ENCODE measurements at places on chromosomes 11 and 22.
A peak's percentile ranks its signal among the peaks of the same experiment; 100 is the strongest.

DNA sequence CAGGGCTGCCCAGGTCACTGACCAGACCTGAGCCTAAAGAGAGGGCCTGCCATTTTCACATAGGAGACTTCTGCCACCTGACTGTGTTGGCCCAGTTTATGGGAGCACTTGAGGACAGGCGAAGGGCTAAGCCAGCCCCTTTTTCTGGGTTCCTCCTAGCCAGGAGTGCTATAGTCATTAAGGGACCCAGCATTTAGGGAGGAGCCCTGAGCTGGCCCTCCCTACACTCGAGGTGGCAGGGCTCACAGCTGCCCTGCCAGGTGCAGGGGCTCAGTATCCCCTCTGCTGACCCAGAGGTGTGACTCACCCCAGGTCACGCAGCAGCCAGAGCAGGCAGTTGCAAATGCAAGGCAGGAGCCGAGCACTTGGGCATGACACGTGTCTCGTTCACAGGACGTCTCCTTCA, 86.3 kb upstream of the CRYBB3 start:
- DNase-seq, result no peak

GRCh38 chr11:13347901-13348300, 70.3 kb downstream of the BMAL1 start:
- DNase-seq, result no peak

DNA sequence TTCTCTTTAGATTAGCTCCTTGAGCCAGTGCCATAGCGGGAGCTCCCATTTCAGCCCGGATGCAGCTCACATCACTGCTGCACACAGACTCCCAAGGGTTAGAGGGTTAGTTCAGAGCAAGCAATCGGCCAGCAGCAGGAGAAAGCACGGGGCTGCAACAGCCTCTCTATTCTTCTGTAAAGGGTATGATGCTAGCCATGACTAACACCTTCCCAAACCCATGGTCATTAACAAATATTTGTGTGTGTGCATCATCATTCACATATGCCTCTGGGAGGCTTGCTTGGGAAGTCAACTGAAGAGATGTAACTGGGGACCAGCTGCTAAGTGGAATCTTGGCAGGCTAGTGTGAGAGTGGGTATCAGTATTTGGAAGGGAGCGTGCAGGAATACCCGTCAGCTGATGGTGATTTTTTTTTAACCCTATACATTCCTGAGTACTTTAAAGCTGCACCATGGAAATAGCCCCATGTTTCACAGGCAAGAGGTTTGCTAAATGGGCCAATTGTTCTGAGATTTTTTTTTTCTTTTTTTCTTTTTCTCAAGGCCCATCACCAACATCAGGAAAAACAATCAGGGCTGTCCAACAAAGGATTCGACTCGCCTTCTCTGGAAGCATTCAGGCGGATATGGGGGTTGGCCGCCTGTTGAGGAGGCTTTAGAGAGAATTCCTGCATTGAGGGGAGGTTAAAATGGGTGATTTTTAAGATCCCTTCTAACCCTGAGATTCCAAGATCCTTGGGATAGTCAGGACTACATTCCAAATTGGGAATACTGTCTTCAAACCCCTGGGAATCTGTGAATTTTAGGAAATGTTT, 33.2 kb upstream of the CCDC89 start:
- DNase-seq, result no peak

DNA sequence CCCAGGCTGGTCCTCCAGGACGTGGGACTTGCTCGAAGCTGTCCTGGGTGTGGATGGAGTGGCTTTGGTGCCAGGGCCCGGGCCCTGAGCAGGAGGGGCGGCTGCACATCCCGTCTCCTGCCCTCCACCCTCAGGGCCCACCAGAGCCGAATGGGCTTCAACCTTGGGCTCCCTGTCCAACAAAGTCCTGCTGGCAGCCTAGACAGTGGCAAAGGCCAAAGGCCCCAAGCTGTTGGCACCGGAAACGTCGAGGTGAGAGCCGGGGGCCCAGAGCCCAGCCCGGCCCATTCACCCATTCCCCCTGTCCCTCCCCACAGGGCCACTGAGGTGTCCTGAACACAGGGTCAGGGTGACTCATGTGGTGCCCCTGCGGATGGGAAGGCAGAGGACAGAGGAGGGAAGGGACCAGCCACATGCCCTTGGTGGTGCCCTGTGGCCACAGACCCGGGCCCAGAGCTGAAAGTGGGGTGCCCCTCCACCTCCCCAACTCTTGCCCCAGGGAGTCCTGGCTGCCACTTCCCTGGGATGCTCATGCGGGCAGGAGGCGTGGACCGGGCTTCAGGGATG, 9.1 kb downstream of the TSPAN32 start:
- no peak for DNase-seq

GRCh38 chr22:17997456-17997855, 26.9 kb downstream of the MICAL3 start:
- DNase-seq, result no peak

DNA sequence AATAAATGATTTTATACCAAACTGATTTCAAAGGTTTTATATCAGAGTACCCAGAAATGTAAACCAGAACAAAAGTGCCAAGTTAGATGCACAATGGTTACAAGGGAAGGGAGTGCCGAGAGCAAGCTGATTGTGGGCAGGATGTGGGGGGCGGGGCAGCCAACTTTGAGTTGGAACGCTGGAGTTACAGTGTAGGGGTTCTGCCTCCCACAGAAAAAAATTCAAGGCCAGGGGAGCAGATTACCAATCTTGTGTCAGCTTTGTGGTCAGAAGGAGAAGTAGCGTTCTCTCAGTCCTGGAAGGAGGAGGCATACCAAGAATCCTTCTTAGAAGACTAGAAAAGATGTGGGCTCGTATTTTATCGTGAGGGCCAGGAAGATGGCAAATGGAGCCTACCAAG, 15.9 kb upstream of the POU2AF2 start:
- peak; percentile 34 for DNase-seq

- no peak for DNase-seq
Observed at GRCh38 chr22:32030518-32031247, 12.4 kb upstream of the SLC5A1 start.

GRCh38 chr22:41184679-41185078, 20.4 kb upstream of the L3MBTL2 start:
- DNase-seq, result no peak

- no peak for DNase-seq
Observed at GRCh38 chr11:69361048-69361447, 67.1 kb downstream of the MYEOV start.

DNA sequence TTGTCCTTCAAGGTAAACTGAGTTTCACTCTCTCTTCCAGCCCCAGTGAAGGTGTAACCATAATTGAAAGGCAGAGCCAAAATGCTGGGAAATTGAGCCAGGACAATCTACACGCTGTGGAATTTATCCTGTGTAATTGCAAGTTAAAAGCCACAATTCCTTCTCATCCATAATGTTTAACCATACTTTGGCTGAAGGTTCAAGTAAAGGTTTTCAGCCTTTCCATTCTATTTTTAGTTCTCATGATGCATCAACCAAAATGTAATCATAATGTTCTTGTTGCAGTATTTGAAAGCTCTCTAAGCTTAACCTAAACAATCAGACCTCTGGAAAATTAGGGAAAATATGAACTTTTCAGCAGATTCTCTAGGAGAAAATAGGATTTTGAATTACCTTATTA, 14.0 kb upstream of the ARHGAP42 start:
- DNase-seq, result no peak

GRCh38 chr11:101880222-101880621, 34.6 kb upstream of the CEP126 start:
- DNase-seq, result no peak

DNA sequence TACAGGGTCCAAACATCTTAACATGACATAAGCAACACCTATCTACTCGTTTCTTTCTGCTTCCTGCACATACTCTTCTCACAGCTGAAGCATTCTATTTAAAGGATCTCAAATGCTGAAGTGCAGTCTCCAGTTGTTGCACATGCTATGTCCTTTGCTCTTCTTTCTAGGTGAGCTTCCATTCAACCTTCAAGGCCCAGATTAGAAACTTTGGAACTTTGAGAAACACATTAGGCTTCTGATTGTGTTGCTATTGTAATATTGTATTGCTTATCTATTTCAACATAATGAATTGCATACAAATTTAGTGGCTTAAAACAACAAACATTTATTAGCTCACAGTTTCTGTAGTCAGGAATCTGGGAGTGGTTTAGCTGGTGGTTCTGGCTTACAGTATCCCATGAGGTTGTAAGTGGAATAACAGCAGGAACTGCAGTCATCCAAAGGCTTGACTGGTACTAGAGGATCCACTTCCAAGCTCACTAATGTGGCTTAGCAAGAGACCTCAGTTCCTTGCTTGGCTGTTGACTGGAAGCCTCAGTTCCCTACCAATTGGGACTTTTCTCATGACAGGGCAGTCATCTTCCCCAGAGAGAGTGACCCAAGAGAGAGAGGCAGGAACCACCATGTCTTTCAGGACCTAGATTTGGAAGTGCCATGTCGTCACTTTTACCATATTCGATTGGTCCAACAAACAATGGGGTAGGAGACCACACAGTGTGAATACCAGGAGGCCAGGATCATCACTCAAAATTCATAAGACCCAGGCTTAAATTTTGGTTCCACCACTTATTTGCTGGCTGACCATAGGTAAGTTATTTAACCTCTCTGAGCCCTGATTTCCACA, 27.2 kb upstream of the RASSF10 start:
- DNase-seq, result no peak

- no peak for DNase-seq
Observed at GRCh38 chr11:35838071-35838470, 105.8 kb upstream of the LDLRAD3 start.

GRCh38 chr22:46054091-46055073, 77.4 kb upstream of the WNT7B start:
- peak; percentile 49 for DNase-seq

DNA sequence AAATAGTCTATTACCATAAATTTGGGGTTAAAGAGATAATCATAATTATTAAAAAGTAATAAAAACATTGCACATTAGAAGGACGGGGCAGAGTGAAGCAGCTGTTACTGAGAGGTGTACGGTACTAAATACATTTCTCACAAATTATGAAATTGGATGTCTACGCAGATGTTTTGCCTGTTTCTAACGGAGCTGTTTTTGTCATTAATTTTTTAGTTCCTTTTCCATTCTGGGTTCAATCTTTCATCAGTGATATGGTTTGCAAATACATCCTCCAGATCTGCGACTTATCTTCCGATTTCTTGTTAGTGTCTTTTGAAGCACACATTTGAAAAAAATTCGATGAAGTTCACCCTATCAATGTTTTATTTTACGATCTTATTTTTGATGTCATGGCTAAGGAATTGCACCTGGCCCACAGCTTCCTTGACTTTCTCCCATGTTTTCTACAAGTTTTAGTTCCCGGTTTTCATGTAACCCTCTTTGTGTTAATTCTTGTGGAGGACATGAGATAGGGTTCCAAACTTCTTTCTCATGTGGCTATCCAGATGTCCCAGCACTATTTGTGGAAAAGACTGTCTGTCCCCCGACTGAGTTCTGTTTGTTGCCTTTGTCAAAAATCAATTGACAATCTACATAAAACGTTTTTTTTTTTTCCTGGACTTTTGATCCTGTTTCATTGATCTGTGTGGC, 21.3 kb upstream of the KRTAP5-6 start:
- DNase-seq, result no peak

- no peak for DNase-seq
Observed at GRCh38 chr11:74775762-74776161, 27.1 kb downstream of the RNF169 start.

DNA sequence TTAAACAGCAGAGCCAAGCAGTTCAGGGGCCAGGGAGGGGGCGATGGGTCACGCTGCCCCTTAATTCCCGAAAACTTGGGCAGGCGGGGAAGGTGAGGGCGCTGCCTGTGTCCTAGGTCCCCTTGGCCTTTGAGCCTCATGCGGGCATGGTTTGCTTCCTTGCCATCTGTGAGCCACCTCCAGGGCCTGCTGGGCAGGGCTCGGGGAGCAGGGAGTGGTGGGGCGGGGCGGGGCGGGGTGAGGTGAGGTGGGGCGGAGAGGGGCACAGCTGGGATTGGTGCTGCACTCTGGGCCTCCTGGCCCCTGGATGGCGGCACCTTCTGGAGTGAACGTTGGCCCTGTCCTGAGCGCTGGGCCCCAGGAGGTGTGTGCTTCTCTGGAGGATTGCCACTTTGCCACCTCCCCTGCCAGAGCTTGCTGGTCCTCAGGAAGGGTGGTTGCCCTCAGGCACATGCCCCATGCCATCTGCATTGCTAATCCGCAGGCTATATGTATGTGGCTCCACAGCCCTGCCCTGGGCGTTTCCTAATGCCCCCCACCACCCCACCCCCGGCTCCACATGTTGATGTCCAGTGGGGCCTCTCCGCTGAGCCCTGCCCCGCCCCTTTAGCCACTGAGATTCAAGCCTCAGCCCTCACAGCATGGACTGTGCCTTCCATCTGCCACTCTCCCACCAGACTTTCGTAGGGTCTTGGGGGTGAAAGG, 352.5 kb downstream of the TBC1D22A start:
- DNase-seq, result no peak

- DNase-seq, result no peak
Observed at GRCh38 chr11:9200471-9200870, 64.7 kb downstream of the DENND5A start.

GRCh38 chr11:61087426-61088119, 14.7 kb upstream of the CD5 start:
- no peak for DNase-seq

- DNase-seq, result no peak
Observed at GRCh38 chr11:64407221-64407620, 48.3 kb downstream of the RPS6KA4 start.

GRCh38 chr11:83403691-83404389, 117.7 kb upstream of the CCDC90B start:
- DNase-seq, result no peak

DNA sequence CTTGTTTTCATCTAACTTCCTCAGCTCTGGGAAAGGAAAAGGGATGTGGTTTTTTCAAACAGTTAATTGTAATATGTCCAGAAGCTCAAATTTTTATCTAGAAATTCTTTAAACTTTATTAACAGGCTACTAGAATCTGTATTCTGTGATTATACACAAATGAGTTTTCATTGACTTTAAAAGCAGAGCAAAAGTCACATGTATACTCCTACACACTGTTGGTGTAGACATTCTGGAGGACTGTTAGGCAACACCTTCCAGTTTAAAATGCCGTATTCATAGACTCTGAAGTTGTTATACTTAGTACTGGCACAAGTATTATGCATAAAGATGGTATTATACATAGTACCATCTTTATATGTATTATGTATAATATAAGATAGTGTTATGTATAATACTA, 64.9 kb downstream of the SPECC1L start:
- no peak for DNase-seq

- DNase-seq, result no peak
Observed at GRCh38 chr22:18977824-18978425, 41.8 kb upstream of the PRODH start.

- DNase-seq, result no peak
Observed at GRCh38 chr11:120448240-120448639, 63.3 kb upstream of the GRIK4 start.
